Uterine smooth muscle cell (primary cell): ENCODE measurements at places on chromosomes 6 and 20. TPM values are rescaled to one million over a fixed set of nuclear protein-coding genes. Genes with fewer than 3 reads are reported as not detected.

Gene ZBTB9
- 5.0 and 5.7 TPM in 2 replicates for total RNA-seq

Gene SIRPD
- not detected in 2 replicates for total RNA-seq

Gene PLA2G7
- not detected in 2 replicates for total RNA-seq

Gene HBS1L
- 141 and 169 TPM in 2 replicates for total RNA-seq

Gene DSN1
- total RNA-seq: 14.5 and 46.4 TPM in 2 replicates

Gene PNISR
- 90.1 and 90.5 TPM in 2 replicates for total RNA-seq

Gene GPANK1
- total RNA-seq: 13.0 and 18.5 TPM in 2 replicates

Gene OPRL1
- 1.1 and 2.1 TPM in 2 replicates for total RNA-seq

Gene GJA10
- not detected in 2 replicates for total RNA-seq

Gene LPA
- not detected in 2 replicates for total RNA-seq

Gene CFAP61
- 0.22 and 0.25 TPM in 2 replicates for total RNA-seq

Gene XKR7
- total RNA-seq: under 0.01 TPM in 1 of 2 replicates, not detected in the other

Gene RIMS1
- total RNA-seq: 0.33 and 0.50 TPM in 2 replicates

Gene DDR1
- total RNA-seq: 8.6 and 22.4 TPM in 2 replicates

Gene NKAIN2
- not detected in 2 replicates for total RNA-seq

Gene MOG
- total RNA-seq: not detected in 2 replicates

Gene FBXL4
- 15.7 and 17.9 TPM in 2 replicates for total RNA-seq

Gene TMEM242
- total RNA-seq: 7.0 and 7.3 TPM in 2 replicates

Gene HDAC2
- 71.1 and 101 TPM in 2 replicates for total RNA-seq

Gene ZNF76
- total RNA-seq: 17.9 and 22.0 TPM in 2 replicates

Gene BFSP1
- 1.5 and 3.1 TPM in 2 replicates for total RNA-seq

Gene MED20
- 32.9 and 37.6 TPM in 2 replicates for total RNA-seq

Gene HTR1E
- under 0.01 and 0.12 TPM in 2 replicates for total RNA-seq

Gene TFAP2B
- 0.33 TPM in 1 of 2 replicates, not detected in the other for total RNA-seq

Gene SLC52A3
- 0.12 TPM in 1 of 2 replicates, not detected in the other for total RNA-seq

Gene SASH1
- 26.1 and 26.7 TPM in 2 replicates for total RNA-seq

Gene C2
- total RNA-seq: 0.77 and 2.0 TPM in 2 replicates

Gene OR2B6
- not detected in 2 replicates for total RNA-seq

Gene TPD52L2
- total RNA-seq: 159 and 171 TPM in 2 replicates

Gene NKX2-2
- total RNA-seq: not detected in 2 replicates

Gene RAMACL
- 2.1 and 2.3 TPM in 2 replicates for total RNA-seq

Gene WFDC2
- not detected in 2 replicates for total RNA-seq

Gene GPR6
- total RNA-seq: not detected in 2 replicates

Gene C20orf144
- under 0.01 and 0.11 TPM in 2 replicates for total RNA-seq
